ENCODE measurements at places on chromosomes 16 and 17. TPM values are rescaled to one million over a fixed set of nuclear protein-coding genes. Genes with fewer than 3 reads are reported as not detected.

- peak overlapping the region; percentile 73 for H3K27ac ChIP-seq
- H3K4me3 ChIP-seq, result no peak overlapping the region
- H3K4me1 ChIP-seq, result peaks cover 20% of the 10 kb centered on the region
- H3K27me3 ChIP-seq, result no peaks in the 10 kb centered on the region
- DNase-seq, result no peak
- H3K36me3 ChIP-seq, result peaks cover 11% of the 10 kb centered on the region
These were observed 166.2 kb downstream of the RPTOR start for GRCh38 chr17:80710714-80711302.

CDIP1 gene
- total RNA-seq, result 30.2 TPM

GRCh38 chr17:72270273-72270924 is 149.6 kb downstream of the SOX9 start:
- H3K4me1 ChIP-seq, result peaks cover 11% of the 10 kb centered on the region
- H3K27ac ChIP-seq, result no peak overlapping the region
- H3K36me3 ChIP-seq, result no peaks in the 10 kb centered on the region
- H3K27me3 ChIP-seq, result peaks cover 22% of the 10 kb centered on the region
- DNase-seq, result no peak

DNA sequence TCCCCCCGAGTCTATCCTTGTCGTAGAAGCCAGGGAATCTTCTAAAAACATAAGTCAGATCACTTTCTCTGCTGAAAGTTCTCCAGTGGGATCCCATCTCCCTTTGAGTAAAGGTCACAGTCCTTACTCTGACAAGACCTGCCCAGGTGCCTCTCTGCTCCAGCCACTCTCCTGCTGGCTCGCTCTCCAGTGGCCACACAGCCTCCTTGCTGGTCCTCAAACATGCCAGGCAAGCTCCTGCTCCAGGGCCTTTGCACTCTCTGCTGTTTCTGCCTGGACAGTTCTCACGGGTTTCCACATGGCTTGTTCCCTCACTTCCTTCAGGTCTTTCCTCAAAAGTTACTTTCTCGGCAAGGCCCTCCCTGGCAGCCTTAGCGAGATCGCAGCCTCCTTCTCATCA is 3.4 kb downstream of the B9D1 start:
- peaks cover 3% of the 10 kb centered on the region for H3K27me3 ChIP-seq
- H3K4me3 ChIP-seq, result no peak overlapping the region
- no peak overlapping the region for H3K27ac ChIP-seq
- peaks cover 4% of the 10 kb centered on the region for H3K36me3 ChIP-seq
- no peak for DNase-seq

DNA sequence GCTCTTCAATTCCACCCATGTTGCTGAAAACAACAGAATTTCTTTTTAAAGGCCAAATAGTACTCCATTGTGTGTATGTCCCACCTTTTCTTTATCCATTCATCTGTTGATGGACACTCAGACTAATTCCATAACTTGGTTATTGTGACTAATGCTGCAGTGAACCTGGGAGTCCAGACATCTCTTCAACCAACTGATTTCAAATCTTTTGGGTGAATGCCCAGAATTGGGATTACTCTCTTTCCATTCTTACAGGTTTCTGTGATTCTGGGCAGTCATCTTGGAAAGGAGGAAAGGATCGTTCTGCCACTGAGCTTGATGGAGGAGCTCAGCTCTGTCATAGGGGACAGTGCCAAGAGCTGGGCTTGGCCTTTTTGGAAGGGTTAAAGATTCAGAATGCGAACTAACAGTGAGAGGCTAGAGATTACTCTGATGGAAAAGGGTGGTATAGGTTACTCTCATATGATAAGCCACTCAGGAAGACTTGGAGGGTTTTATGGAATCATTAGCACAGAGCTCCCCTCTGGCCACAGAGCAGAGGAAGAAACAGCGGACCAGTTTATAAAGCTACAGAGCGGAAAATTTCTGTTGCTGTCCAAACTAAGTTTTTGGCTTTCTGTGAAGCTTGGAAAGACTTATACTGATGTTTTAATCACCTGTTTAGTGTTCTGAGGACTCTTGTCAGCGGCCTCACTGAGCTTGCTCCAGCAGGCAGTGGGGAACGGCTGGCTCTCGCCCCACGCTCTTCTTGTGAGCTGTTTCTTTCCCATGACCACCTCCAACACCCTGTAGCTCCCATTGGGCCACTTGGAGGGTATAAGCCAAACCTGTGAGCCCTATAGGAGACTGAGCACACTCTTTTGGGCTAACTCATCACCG is 48.3 kb downstream of the HIC1 start:
- peaks cover 4% of the 10 kb centered on the region for H3K36me3 ChIP-seq
- peak overlapping the region; percentile 29 for H3K27ac ChIP-seq
- DNase-seq, result no peak
- no peak overlapping the region for H3K4me3 ChIP-seq

NPIPA2 gene
- total RNA-seq, result 18.5 TPM

- H3K27me3 ChIP-seq, result peaks cover 48% of the 10 kb centered on the region
- H3K36me3 ChIP-seq, result no peaks in the 10 kb centered on the region
- H3K4me3 ChIP-seq, result no peak overlapping the region
These were observed 20.7 kb upstream of the C16orf78 start for GRCh38 chr16:49352892-49353291.

GRCh38 chr16:12600536-12601256 is 203.0 kb downstream of the CPPED1 start:
- no peaks in the 10 kb centered on the region for H3K4me1 ChIP-seq
- no peaks in the 10 kb centered on the region for H3K27me3 ChIP-seq
- no peak for DNase-seq
- H3K36me3 ChIP-seq, result no peaks in the 10 kb centered on the region
- H3K4me3 ChIP-seq, result no peak overlapping the region
- no peak overlapping the region for H3K27ac ChIP-seq

DNA sequence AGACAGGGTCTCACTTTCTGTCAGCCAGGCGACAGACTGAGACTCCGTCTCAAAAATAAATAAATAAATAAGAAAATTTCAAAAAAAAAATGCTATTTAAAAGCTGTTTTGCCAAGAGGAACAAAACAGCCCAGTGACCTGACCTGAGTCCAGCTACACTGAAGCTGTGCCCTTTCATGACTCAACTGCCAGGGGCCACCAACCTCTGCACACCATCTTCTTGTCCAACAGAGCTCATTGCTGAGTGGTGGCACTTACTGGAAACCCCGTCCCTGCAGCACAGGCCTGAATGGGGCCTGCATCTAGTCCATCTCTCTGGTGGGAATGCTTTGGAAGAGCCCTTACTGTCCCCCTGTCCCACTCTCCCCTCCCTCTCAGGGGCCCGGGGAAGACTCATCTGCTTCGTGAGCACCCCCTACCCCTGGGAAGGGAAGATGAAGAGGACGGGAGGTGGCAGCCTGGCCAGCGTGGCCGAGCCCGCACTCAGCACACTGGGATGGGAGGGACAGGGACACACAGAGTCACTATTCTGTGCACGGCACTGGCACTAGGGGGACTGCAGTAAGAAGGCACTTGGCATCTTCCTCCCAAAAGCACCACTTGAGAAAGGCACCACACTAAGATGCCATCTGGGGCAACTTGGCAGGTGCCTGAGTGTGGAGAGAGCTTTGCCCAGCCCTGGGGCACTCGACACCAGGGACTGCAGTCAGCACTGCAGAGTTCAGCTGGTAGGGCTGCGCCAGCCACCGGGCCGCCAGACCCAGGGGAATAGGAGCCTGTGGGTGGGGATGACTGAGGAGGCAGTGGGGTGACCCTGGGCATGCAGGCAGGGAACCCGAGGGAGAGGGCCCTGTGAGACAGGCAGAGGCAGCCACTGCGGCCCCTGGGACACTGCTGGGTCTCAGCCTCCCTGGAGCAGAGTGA is 13.5 kb downstream of the FBXO31 start:
- DNase-seq, result no peak
- H3K27ac ChIP-seq, result no peak overlapping the region
- no peaks in the 10 kb centered on the region for H3K4me1 ChIP-seq
- H3K4me3 ChIP-seq, result no peak overlapping the region
- H3K27me3 ChIP-seq, result no peaks in the 10 kb centered on the region
- H3K36me3 ChIP-seq, result no peaks in the 10 kb centered on the region

- H3K27me3 ChIP-seq, result peaks cover 10% of the 10 kb centered on the region
- H3K4me3 ChIP-seq, result peak overlapping the region; percentile 74
- H3K4me1 ChIP-seq, result peaks cover 6% of the 10 kb centered on the region
- no peaks in the 10 kb centered on the region for H3K36me3 ChIP-seq
- H3K27ac ChIP-seq, result no peak overlapping the region
These were observed 3.4 kb upstream of the NTN3 start for GRCh38 chr16:2467528-2468232.

TNK1 gene
- 9.1 TPM for total RNA-seq

- H3K36me3 ChIP-seq, result no peaks in the 10 kb centered on the region
- H3K27me3 ChIP-seq, result no peaks in the 10 kb centered on the region
- no peak for DNase-seq
- H3K4me3 ChIP-seq, result no peak overlapping the region
- peaks cover 42% of the 10 kb centered on the region for H3K4me1 ChIP-seq
These were observed 21.7 kb upstream of the MED13 start for GRCh38 chr17:62086737-62087136.

DNA sequence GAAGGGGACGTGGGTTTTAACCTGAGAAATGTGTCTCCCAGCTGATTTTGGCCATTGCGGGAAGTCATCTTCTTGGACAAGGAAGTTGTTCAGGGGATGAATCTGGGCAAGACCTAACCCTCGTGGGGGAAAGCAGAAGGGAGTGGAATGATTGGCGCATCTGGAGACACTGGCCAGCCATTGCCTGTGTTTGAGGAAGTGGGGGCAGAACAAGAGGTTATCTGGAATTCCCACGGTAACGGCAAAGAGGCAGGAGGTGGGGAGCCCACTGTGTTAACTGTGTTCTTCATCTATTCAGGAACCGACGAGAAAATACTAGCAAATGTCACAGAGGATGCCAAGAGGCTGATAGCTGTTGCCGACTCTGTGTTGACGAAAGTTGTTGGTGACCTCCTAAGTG is 66.9 kb downstream of the RNF213 start:
- H3K4me3 ChIP-seq, result no peak overlapping the region
- DNase-seq, result no peak
- H3K27me3 ChIP-seq, result no peaks in the 10 kb centered on the region

DNA sequence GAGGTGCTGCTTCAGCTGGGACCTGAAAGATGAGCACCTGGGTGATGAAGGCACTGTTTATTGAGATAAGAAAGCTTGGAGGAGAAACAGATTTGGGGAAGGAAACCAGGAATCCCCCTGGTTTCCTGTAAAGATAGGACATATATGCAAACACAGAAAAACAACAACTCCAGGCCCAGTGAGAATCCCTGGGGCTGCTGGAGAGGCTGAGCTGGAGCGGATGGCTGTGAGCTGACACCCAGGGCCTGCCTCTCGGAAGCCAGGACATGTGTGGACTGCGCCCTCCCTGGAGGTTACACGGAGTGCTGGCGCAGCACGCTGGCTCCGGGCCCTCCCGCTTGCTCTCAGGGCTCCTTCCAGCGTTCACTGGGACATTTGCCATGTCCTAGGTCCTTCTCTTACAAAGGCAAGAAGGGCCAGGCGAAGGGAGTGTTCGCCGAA is 57.5 kb downstream of the CYB5B start:
- no peak overlapping the region for H3K4me3 ChIP-seq
- H3K27ac ChIP-seq, result peak overlapping the region; percentile 73
- H3K27me3 ChIP-seq, result peaks cover 3% of the 10 kb centered on the region
- no peak for DNase-seq
- H3K36me3 ChIP-seq, result no peaks in the 10 kb centered on the region

GRCh38 chr16:55151561-55152305 is 172.3 kb upstream of the IRX6 start:
- no peaks in the 10 kb centered on the region for H3K4me1 ChIP-seq
- no peaks in the 10 kb centered on the region for H3K36me3 ChIP-seq
- no peak for DNase-seq
- H3K27ac ChIP-seq, result no peak overlapping the region

- peaks cover 21% of the 10 kb centered on the region for H3K27me3 ChIP-seq
- peak overlapping the region; percentile 87 for H3K4me3 ChIP-seq
- DNase-seq, result no peak
- H3K4me1 ChIP-seq, result peaks cover 10% of the 10 kb centered on the region
These were observed 1.1 kb upstream of the TUBG2 start for GRCh38 chr17:42657824-42658588.

- H3K27me3 ChIP-seq, result peaks cover 33% of the 10 kb centered on the region
- peaks cover 57% of the 10 kb centered on the region for H3K4me1 ChIP-seq
- no peak for DNase-seq
- H3K27ac ChIP-seq, result peak overlapping the region; percentile 84
- no peak overlapping the region for H3K4me3 ChIP-seq
These were observed 26.8 kb upstream of the PMFBP1 start for GRCh38 chr16:72198771-72199201.

DNA sequence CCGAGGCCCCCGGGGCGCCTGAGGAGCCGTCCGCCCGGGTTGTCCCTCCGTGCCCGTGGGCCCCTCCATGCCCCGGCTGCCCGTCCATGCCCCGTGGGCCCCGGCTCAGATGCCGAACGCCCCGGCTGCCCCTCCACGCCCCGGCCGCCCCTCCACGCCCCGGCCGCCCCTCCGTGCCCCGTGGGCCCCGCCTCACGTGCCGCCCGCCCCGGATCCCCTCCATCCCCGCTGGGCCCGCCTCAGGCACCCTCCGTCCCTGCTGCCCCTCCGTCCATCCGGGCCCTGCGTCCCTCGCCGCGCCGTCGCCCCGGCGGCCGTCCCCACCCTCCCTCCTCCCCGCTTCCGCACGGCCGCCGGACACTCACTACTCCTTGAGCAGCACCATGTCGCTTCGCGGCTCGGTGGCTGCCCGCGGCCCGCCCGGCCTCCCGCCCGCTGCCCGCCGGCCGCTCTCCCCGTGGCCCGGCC is 382 bp downstream of the PITPNA start:
- no peaks in the 10 kb centered on the region for H3K36me3 ChIP-seq
- H3K4me3 ChIP-seq, result peak overlapping the region; percentile 47
- no peak overlapping the region for H3K27ac ChIP-seq
- H3K4me1 ChIP-seq, result peaks cover 23% of the 10 kb centered on the region
- peak; percentile 35 for DNase-seq

- DNase-seq, result no peak
These were observed 31.3 kb upstream of the CCDC182 start for GRCh38 chr17:57776366-57776765.

TNFRSF13B gene
- total RNA-seq, result not detected

- H3K27ac ChIP-seq, result no peak overlapping the region
- no peak overlapping the region for H3K4me3 ChIP-seq
- H3K4me1 ChIP-seq, result peaks cover 8% of the 10 kb centered on the region
- peaks cover 35% of the 10 kb centered on the region for H3K27me3 ChIP-seq
- H3K36me3 ChIP-seq, result no peaks in the 10 kb centered on the region
These were observed 98.4 kb downstream of the MGAT5B start for GRCh38 chr17:76966486-76967181.

DNA sequence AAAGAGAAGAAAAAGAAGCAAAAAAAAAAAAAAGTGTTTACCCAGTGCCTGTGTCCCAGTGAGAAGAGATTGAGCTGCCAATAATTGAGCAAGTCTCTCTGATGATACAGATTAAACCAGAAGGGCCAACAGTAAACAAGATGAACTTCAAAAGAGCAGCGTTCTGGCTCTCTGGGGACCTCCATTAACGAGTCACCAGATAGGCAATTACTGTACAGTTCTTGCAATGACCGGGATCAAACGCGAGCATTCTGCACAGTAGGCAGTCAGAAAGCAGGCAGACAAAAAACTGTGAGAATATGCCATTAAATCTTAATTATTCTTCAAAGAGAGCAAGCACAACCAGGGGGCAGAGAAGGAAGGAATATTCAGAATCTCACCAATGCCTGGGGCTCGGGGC is 626.1 kb downstream of the TMEM114 start:
- peaks cover 11% of the 10 kb centered on the region for H3K4me1 ChIP-seq
- no peak overlapping the region for H3K27ac ChIP-seq
- no peak overlapping the region for H3K4me3 ChIP-seq
- peaks cover 21% of the 10 kb centered on the region for H3K27me3 ChIP-seq
- no peaks in the 10 kb centered on the region for H3K36me3 ChIP-seq
- no peak for DNase-seq

KRT9 gene
- total RNA-seq, result not detected

- no peaks in the 10 kb centered on the region for H3K36me3 ChIP-seq
- no peak overlapping the region for H3K27ac ChIP-seq
These were observed 7.7 kb upstream of the KCNH6 start for GRCh38 chr17:63515426-63515825.

Data from progenitor cell of endocrine pancreas (in vitro differentiated cells).